ENCODE measurements at places on chromosomes 1 and 21. TPM values are rescaled to one million over a fixed set of nuclear protein-coding genes. Genes with fewer than 3 reads are reported as not detected.

The ATAD3C gene
- 20.9 TPM for total RNA-seq

The RGS8 gene
- not detected for total RNA-seq

The RCSD1 gene
- 23.0 TPM for total RNA-seq

GRCh38 chr1:22221233-22221780 is 78.4 kb upstream of the WNT4 start:
- H3K36me3 ChIP-seq, result no peaks in the 10 kb centered on the region
- H3K27ac ChIP-seq, result no peak overlapping the region
- no peaks in the 10 kb centered on the region for H3K27me3 ChIP-seq
- peaks cover 4% of the 10 kb centered on the region for H3K4me1 ChIP-seq
- no peak for DNase-seq

- no peaks in the 10 kb centered on the region for H3K4me1 ChIP-seq
- H3K27me3 ChIP-seq, result no peaks in the 10 kb centered on the region
- H3K27ac ChIP-seq, result no peak overlapping the region
- H3K4me3 ChIP-seq, result no peak overlapping the region
These were observed 46.8 kb downstream of the CHD5 start for GRCh38 chr1:6133146-6133895.

Data from upper lobe of left lung (tissue), 6 donors.